ENCODE measurements at places on chromosomes 12 and 14. TPM values are rescaled to one million over a fixed set of nuclear protein-coding genes. Genes with fewer than 3 reads are reported as not detected.

- no peak for DNase-seq
These were observed 113.7 kb upstream of the MDM1 start for GRCh38 chr12:68445824-68446223.

- DNase-seq: no peak
These were observed 99.6 kb upstream of the KRR1 start for GRCh38 chr12:75611041-75611440.

The EGLN3 gene
- 65.8 TPM for polyA plus RNA-seq

The BMP4 gene
- polyA plus RNA-seq: 82.4 TPM

- no peak for DNase-seq
These were observed 115.9 kb downstream of the AACS start for GRCh38 chr12:125181107-125181506.

- DNase-seq: no peak
These were observed 153.6 kb downstream of the PTCSC3 start for GRCh38 chr14:36022765-36023410.

DNA sequence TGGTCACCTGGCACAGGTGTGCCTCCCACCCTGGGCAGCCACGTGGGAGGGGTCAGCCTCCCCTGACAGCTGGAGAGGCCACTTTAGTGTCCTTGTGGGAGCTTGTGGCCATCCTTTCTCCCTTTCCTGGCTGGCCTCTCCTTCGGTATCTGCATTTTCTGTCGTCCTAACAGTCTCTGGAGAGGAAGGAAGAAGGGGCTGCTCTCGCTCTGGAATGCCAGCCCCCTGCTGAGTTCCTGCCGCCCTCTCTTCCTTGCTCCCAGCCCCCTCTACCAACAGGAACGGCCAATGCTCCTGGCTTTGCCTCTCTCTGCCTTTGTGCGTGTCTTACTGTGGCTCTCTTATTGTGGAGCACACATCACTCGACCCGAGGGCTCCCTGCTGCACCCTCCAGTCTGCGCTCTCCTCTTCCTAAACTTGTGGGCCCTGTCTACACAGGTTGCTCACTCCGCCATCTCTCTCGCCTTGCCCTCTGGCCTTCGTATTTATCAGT is 70.8 kb downstream of the FBXL14 start:
- DNase-seq: no peak

DNA sequence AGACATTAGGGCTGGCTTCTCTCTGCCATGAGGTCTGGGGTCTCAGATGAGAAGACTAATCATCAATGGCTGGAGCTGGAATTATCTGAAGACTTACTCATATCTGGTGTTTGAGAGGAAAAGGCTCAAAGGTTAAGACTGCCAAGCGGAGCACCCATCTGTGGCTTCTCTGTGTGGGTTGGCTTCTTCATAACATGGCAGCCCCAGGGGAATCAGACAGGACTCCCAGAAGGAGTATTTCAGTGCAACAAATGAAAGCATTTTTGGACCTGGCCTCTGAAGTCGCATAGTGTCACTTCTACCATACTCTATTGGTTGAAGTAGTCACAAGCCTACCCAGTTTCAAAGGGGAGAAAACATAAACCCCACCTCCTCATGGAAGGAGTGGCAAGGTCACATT is 171.8 kb upstream of the KRR1 start:
- no peak for DNase-seq

- no peak for DNase-seq
These were observed 1.4 kb downstream of the TMTC1 start for GRCh38 chr12:29782285-29782870.

GRCh38 chr14:76597387-76597786 is 163.9 kb upstream of the VASH1 start:
- DNase-seq: no peak

The ANKRD9 gene
- polyA plus RNA-seq: 13.5 TPM

DNA sequence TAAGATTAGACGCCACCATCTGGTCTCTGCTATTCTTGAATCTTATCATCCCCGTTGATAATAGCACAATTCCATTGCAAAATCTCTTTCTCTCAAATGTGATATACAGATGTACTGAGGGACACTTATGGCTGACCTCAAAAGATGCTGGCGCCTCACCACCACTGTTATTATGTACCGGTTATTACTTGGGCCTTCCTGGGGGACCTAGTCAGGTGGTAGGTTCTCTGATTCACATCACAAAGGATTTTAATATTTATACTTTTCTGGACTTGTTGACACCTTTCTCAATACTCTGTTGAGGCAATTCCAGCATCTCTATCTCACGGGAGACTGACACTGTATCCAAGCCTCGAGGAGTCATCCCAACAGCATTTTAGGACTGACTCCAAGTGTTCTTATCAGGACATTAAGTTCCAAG is 21.3 kb upstream of the FAM234B start:
- no peak for DNase-seq

- DNase-seq: no peak
These were observed 25.0 kb upstream of the COCH start for GRCh38 chr14:30849354-30849753.

- no peak for DNase-seq
These were observed 485.0 kb downstream of the PRKD1 start for GRCh38 chr14:29442696-29443095.

The ARHGAP9 gene
- polyA plus RNA-seq: 5.2 TPM

GRCh38 chr12:53063708-53064612 is 14.1 kb downstream of the TNS2 start:
- no peak for DNase-seq

DNA sequence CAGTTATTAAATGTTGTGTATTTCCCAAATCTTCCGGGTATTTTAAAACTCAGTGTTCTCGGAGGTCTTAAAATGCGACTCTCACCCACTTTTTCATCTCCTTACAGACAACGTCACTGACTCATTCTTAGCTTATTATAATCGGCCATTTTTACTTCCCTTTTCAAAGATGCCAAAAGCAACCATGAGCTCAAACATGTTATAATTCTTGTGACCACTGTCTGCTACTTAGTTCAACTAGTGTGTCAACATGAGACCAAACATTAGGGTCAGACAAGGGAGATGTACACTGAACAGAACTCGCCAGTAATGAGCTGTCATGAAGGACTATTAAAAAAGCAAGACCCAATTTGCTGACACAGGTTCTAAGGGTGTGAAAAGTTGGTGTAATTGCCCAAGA is 4.2 kb upstream of the GRIP1 start:
- no peak for DNase-seq

Data from urinary bladder (tissue), 4 donors.